ENCODE measurements at places on chromosomes 1 and 21.

DNA sequence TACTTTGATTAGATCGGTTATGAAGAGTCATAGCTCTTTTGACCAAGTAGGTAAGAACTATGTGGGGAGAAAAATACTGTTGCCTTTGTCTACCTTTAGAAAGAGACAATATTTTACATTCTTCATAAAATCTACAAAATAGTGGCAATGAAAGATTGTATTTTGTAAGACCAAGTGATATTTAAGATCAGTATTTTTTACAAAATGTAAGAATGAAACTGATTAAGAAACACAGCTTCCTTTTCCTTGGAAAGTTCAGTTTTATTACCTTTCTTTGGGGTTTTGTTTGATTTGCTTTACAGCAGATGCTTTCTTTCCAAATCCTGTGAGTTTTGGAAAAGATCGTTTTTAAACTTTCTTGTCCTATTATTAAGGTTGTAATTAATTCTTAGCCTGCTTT lies 69.8 kb downstream of the SLC35A3 start:
- DNase-seq: no peak

DNA sequence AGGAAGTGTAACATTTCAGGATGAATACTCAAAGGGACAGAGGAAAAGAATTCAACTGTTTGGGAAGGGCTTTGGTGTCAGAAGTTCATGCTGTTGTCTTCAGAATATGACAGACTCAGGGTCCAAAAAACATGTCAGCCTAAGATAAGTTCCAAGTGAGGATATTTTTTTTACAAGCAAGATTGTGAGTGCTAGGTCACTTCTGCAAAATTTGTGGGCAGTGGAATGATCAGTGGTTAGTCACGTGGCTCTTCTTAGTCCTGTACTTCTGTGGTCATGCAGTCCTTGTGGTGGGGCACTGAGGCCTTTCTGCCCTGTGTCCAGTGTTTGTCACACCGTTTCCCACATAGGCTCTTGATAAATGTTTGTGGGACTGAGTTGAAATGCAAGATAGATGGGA lies 5.2 kb downstream of the RGL1 start:
- no peak for DNase-seq

GRCh38 chr1:227744668-227745067 lies 9.4 kb downstream of the SNAP47 start:
- no peak for DNase-seq

- DNase-seq: no peak
Measured at GRCh38 chr1:3731583-3732433, 20.4 kb upstream of the CCDC27 start.

GRCh38 chr1:30465096-30465495 lies 258.3 kb downstream of the MATN1 start:
- no peak for DNase-seq

GRCh38 chr1:53754484-53755312 lies 15.7 kb upstream of the GLIS1 start:
- DNase-seq: no peak
